Upper lobe of right lung (tissue), 1 donor: ENCODE measurements at places on chromosomes 4 and X. TPM values are rescaled to one million over a fixed set of nuclear protein-coding genes. Genes with fewer than 3 reads are reported as not detected.

DMD gene
- 24.7 TPM for total RNA-seq

TEC gene
- 7.7 TPM for total RNA-seq

RHOXF1 gene
- total RNA-seq = 0.72 TPM

CDX4 gene
- not detected for total RNA-seq

DBET gene
- not detected for total RNA-seq

RNF212 gene
- 6.9 TPM for total RNA-seq

ZNF827 gene
- total RNA-seq = 11.2 TPM

MAOB gene
- total RNA-seq = 38.9 TPM

LRIT3 gene
- 0.14 TPM for total RNA-seq

FGF13 gene
- 3.2 TPM for total RNA-seq

SLC34A2 gene
- 2,903 TPM for total RNA-seq

PPEF1 gene
- 1.1 TPM for total RNA-seq

UGT8 gene
- 2.8 TPM for total RNA-seq

POU4F2 gene
- total RNA-seq = not detected

ERCC6L gene
- not detected for total RNA-seq

SPANXN4 gene
- not detected for total RNA-seq

RFC1 gene
- total RNA-seq = 55.5 TPM

GNRHR gene
- total RNA-seq = not detected

NEK1 gene
- 13.5 TPM for total RNA-seq

PORCN gene
- total RNA-seq = 8.9 TPM

NPFFR2 gene
- total RNA-seq = not detected

VCX3B gene
- not detected for total RNA-seq

PRICKLE3 gene
- 16.4 TPM for total RNA-seq

NKRF gene
- total RNA-seq = 7.1 TPM

REPS2 gene
- 18.9 TPM for total RNA-seq

IL15 gene
- 6.6 TPM for total RNA-seq

SLC6A14 gene
- 50.2 TPM for total RNA-seq

SHROOM3 gene
- 73.3 TPM for total RNA-seq

RRH gene
- not detected for total RNA-seq

GAGE12E gene
- not detected for total RNA-seq

TMEM128 gene
- total RNA-seq = 26.4 TPM

GPM6B gene
- 37.1 TPM for total RNA-seq

SYTL4 gene
- total RNA-seq = 16.4 TPM

FGFBP2 gene
- total RNA-seq = 5.6 TPM

SLC4A4 gene
- 28.5 TPM for total RNA-seq

TMEM31 gene
- not detected for total RNA-seq

CD38 gene
- total RNA-seq = 2.4 TPM

CLNK gene
- 0.35 TPM for total RNA-seq

MSN gene
- 462 TPM for total RNA-seq

IQCM gene
- total RNA-seq = not detected

CCKAR gene
- total RNA-seq = not detected

FAM47A gene
- not detected for total RNA-seq

CT45A3 gene
- total RNA-seq = 0.58 TPM

HTR2C gene
- not detected for total RNA-seq

LNX1 gene
- 6.0 TPM for total RNA-seq

ADGRG2 gene
- 1.8 TPM for total RNA-seq

DMP1 gene
- not detected for total RNA-seq

XAGE1A gene
- total RNA-seq = 0.75 TPM

WNK3 gene
- 1.8 TPM for total RNA-seq

CWH43 gene
- not detected for total RNA-seq

GAGE1 gene
- total RNA-seq = not detected
